ENCODE measurements at places on chromosomes 1 and 21. TPM values are rescaled to one million over a fixed set of nuclear protein-coding genes. Genes with fewer than 3 reads are reported as not detected.

The CASZ1 gene
- 1.5 TPM for total RNA-seq

The ITLN2 gene
- total RNA-seq, result 0.18 TPM

The NGF gene
- 2.6 TPM for total RNA-seq

The PAQR6 gene
- 0.27 TPM for total RNA-seq

The MAP10 gene
- 1.9 TPM for total RNA-seq
